ENCODE measurements at places on chromosomes 5 and 9.

GRCh38 chr5:97063251-97063650 lies 79.2 kb downstream of the LIX1 start:
- no peak for DNase-seq

DNA sequence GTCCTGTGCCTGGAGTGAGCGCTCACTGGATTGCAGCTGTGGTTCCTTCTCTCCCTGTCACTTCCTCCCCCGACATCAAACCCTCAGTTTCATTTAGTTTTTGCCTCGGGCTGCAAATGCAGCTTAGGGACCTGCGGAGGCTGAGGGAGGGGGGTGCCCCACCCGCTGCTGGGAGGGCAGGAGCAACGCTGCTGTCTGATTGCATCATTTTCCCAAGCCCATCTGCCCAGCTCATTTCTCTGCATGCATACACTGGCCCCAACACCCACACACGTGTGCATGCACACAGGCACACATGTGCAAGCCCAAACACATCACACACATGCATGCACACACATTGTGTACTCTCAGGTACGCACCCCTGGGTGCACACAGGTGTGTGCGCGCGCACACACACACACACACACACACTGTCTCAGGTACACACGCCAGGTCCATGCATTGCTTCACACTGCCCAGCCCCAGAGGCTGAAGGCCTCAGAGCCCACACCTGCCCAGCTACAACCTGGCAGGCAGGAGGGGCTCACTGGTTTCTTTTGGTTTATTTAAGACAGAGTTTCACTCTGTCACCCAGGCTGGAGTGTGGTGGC lies 3.4 kb downstream of the ASS1 start:
- peak; percentile 76 for DNase-seq

GRCh38 chr9:10050016-10050415 lies 562.8 kb downstream of the PTPRD start:
- DNase-seq = peak; percentile 62

GRCh38 chr9:110104261-110104809 lies 103.6 kb downstream of the C9orf152 start:
- peak; percentile 56 for DNase-seq

DNA sequence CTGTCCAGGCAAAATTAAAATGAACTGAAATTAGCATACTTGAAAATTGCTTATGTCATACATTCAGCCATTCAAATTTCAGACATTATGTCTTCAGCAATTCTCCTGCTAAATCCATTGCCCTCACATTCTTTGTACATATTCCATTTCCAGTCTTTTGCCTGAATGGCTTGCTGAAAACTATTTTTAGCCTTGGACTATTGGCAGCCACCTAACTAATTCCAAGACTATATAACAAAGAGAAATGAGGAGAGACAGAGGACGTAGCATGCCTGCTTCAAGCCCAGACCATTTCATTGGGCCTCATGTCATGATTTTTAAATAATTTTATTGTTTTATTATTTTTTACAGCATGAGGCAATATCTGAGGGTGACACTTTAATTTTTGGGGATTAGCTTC lies 100.3 kb downstream of the MRPS30 start:
- no peak for DNase-seq

DNA sequence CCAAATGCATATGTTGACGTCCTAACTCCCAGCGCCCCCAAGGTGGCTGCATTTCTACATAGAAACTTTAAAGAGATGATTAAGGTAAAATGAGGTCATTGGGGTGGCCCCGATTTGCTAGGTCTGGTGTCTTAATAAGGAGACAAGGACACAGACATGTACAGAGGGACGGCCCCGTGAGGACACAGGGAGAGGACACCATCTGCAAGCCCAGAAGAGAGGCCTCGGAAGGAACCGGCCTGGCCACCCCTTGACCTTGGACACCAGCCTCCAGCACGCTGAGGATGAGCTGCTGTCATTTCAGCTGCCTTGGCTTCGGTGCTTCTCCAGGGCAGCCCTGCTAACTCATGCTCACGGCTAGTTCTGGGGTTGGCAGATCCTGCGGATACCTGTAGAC lies 73.2 kb downstream of the MRPL36 start:
- DNase-seq = no peak

DNA sequence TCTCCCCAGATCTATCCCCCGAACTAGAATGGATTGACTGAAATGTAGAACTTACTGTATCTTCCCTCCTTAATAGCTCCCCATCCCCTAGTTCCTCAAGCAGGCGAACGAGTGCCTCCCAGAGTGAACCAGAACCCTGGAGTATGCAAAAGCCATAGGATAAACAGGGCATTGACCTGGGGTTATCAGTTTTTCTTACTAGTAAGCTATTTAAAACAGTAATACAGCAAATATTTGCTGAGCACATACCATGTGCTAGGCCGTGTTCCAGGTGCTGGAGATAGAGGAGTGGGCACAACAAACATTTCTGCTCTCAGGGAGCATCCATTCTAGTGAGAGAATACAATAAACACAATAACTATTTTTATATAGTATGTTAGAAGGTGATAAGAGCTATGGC lies 1.8 kb downstream of the SKP2 start:
- no peak for DNase-seq

DNA sequence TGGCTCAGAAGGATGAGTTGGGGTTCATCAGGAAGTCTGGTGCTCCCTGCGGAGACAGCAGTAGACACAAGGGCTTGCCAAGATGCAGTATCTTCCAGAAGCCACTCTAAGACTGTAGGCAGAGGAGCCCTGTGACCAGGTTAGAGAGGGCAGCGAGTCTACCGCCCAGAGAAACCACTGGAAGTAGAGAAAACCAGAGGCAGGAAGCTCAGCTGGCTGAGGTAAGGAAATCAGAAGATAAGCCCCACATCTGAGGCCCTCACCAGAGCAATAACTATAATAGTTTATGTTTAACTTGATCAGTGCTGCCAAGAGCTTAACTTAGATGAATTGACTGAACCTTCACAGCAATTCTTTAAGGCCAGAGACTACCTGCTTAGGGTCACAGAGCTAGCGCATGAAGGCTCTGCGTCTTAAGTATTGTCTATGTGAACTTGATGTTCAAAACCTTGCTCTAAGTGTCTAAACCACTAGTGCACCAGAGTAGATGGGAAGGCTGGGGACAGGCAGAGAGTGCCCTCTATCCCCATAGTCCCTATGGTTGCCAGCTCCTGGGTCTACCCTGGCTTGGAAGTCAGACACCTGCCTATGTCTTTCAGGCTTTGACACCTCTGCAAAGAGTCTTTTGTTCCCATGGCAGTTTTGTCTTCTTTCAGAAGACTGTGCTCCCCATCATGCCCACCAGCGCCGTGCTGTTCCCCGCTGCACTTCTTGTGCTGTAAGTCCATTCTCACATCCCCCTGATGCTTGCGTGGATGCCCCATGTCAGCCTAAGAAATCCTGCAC lies 228.2 kb upstream of the KLF4 start:
- no peak for DNase-seq

DNA sequence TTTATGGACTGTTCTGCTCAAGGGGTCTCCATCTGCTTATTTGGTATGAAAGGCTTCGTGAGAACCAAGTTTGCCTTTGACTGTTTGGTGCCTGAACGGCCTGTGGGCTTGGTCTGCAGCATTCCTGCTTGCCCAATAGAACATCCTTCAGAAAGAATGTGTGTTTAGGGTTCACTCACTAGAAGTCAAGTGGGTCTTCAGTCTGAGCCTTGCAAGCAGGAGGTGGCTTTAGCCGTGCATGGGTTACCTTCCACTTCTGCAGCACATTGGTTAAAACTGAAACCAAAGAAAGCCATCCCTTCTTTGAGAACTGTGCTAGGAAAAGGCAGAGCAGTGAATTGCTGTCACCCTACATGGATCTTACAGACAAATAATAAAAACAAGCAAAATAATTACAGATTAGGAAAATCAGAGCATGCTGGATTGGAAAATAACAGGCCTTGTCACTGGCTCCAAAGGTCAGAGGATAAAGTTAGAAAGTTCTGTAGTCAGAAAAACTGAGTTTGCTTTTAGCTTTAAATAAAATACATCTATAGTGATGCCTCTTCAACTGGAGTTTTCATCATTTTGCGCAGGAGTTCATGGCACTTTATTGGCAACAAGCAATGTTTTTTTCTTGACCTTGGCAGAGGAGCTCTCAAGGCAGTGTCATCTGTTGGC lies 16.6 kb downstream of the WWC1 start:
- DNase-seq = no peak

Data from fibroblast of skin of right quadriceps (primary cell).